ENCODE measurements at places on chromosomes 5 and 9. TPM values are rescaled to one million over a fixed set of nuclear protein-coding genes. Genes with fewer than 3 reads are reported as not detected.

Gene PRUNE2
- total RNA-seq, result 12.0 TPM

Gene SYK
- 1.6 TPM for total RNA-seq

Gene IL9
- total RNA-seq, result not detected

Gene PRLR
- total RNA-seq, result 0.22 TPM

Gene DOCK8
- 2.0 TPM for total RNA-seq

Gene RIC1
- 35.1 TPM for total RNA-seq

Gene FOXD4L5
- not detected for total RNA-seq

Gene ALDH1A1
- 23.3 TPM for total RNA-seq

Gene PGM5
- 44.0 TPM for total RNA-seq
